ENCODE measurements at places on chromosomes 3 and 15.

GRCh38 chr15:39852250-39852649, 67.8 kb downstream of the GPR176 start:
- peak; percentile 62 for DNase-seq

DNA sequence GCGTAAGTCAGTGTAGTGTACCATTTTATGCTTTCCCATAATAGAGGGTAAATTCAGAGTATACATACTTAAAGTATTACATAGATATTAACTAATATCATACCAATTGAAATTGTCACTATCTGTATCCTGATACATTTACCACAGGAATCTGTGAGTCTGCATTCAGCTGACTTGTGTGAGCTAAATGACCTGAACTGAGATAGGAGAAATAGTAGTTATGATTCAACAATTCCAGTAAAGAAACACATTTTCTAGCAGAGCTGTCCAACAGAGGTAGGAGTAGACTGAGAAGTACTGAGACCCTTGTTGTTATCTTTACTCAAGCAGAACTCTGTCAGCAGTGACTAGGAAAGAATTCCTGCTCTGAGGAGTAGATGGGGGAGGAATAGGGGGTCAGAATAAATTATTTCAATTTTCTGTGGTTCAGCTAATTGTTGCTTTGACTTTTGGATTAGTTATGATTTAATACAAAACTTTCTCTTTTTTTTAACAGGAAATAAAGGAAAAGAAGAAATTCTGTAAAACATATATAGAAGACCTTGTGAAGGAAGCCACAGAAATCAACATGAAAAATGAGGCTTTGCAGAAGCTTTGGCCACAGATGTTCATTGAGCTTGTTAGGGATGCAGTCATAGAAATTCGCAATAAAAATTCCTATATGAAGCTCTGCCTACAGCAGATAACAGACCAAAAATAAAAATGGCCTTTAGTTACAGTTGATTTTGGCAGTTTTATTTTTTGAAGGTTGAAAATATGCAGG, 66.2 kb upstream of the THSD4 start:
- no peak for DNase-seq

- DNase-seq, result no peak
Measured at GRCh38 chr3:13851997-13852637, 27.8 kb downstream of the WNT7A start.

- DNase-seq, result peak; percentile 100
Measured at GRCh38 chr3:139302084-139302800, 41.6 kb upstream of the MRPS22 start.

GRCh38 chr15:68609629-68610028, 30.8 kb downstream of the CORO2B start:
- no peak for DNase-seq

DNA sequence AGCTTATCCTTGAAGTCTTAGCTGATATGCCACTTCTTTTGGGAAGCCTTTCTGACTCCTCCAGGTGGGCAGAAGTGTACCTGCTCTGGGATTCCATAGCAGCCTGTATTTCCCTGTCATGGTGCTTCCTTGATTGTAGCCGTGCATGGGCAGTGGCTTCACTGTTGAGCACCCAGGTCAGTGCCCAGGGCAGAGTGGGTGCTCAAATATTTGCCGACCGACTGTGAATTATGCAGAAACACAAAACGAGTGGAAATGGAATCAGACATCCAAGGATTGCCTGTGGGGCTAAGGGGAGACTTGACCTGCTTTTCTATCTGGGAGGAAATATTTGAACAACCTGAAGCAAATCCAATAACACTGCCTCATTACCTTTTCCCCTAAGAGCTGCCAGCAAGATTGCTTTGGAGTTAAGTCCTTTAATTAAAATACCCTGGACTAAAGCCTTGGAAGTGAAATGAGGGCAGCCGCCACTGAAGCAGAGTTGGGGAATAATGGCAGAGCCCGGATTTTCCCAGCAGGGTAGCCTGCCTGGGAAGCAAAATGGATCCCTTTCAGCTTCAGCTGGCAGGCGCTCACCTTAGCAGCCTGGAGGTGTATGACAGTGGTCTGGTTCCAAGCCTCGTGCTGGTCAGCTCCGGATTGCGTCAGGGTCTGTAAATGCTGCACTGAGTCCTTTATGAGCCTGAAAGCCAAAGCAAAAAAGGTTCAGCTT, 14.9 kb downstream of the ACOX2 start:
- no peak for DNase-seq

- peak; percentile 38 for DNase-seq
Measured at GRCh38 chr15:33031324-33031821, 163.1 kb downstream of the FMN1 start.

DNA sequence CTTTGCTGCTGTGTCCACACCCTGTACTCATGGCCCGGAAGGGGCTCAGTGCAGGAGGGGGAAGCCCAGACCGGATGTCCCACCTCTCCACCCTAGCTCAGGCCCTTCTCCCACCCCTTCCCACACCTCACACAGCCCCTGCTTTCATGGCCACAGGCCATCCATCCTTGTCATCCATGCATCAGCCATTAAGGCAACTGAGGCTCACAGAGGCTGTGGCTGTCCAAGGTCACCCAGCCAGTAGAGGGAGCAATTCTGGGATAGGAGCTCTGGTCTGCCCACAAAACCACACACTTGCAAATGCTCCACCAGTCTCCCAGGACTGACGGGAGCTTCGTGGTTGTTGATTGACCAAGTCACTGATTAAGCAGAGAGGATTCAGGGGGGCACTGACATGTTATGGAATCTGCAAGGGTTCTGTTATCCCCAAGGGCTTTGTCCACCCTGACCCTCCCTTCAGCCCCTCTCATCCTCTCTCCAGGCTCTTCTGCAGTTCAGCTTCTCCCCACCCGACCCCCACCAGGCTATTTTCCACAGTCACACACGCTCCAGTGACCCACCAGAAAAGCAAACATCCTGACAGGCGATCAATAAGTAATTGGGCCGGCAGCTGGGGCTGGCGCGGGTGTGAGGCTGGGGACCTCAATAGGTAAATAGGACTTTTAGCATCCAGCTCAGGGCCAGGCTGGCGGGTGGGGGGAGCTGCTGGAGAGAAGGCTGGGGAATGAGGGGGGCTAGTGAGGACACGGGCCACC, 15.1 kb downstream of the LINGO1 start:
- no peak for DNase-seq

DNA sequence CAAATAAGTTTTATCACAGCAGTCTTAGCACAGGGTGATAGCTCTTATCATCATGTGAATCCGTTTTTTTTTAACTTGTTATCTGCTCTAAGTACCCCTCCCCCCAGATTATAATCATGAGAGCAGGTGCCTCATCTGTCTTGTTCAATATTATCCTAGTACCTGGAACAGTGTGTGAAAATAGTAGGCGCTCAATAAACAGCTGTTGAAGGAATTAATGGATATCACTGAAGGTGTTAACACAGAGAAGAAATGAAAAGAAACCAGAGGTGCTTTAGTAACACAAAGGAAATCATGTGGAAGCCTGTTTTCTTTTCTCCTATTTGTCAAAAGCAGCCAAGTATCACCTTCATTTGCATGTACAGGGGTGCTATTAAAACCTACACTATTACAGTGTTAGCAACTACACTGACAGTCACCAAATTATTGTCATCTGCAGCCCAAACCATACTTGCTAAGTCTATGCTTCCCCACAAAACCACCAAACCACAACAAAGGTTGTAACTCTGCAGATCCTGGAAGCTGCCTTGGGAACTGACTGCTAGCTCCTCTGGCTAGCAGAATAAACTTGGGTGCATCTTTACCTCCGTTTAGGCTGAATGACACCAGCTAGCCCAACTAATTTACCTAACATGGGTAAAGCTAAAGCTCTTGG, 2.9 kb downstream of the XPC start:
- DNase-seq, result peak; percentile 28

- no peak for DNase-seq
Measured at GRCh38 chr15:99974246-99974645, 241.0 kb upstream of the LYSMD4 start.

DNA sequence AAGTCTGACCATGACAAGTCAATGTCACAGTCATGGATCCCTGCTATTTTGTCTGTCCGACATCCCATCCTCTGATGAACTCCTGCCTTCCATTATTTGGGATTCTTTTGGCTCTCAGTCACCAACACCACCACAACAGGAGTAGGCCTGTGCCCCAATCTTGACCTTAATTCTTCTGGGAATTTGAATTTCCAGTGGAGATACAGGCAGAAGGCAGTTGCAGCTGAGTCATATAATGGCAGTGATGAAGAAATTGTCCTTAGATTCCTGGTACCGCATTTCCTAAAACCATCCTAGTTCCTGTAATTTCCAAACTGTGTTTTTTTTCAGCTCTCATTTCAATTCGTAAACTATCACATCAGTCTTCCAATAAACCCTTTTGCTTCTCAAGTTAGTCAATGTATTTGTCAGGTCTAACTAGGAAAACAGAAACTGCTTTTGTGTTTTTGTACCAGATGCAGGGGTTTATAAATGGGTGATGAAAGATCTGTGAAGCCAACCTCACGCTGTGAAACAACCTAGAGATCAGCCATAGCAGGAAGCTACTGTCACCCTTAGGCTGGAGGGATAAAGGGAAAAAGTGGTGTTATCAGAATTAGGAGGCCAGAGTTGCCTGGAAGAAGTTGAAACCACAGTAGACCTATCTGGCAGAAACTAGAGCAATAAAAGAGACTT, 126.3 kb upstream of the TMEM108 start:
- DNase-seq, result no peak

- DNase-seq, result no peak
Measured at GRCh38 chr15:25862472-25863110, 536 bp downstream of the ATP10A start.

DNA sequence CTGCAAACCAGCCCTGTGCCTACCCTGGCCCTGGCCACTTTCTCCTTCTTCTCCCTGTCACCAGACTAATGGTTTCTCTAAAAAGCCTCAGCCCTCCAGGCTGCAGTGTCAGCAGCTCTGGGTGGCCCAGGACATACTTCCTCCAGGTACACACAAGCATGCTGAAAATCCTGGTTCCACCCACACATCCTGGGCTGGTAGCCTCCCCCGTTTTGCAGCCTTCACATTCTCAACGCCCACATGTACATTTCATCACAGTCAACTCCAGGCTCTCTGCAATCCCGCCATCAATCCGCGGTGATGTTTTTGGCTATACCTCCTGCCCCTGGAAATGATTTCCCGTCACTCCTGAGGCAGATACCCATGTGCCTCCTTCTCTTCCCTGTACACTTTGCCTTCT, 59.4 kb downstream of the MAGEF1 start:
- DNase-seq, result no peak

GRCh38 chr3:96776818-96777217, 37.6 kb upstream of the EPHA6 start:
- DNase-seq, result no peak

DNA sequence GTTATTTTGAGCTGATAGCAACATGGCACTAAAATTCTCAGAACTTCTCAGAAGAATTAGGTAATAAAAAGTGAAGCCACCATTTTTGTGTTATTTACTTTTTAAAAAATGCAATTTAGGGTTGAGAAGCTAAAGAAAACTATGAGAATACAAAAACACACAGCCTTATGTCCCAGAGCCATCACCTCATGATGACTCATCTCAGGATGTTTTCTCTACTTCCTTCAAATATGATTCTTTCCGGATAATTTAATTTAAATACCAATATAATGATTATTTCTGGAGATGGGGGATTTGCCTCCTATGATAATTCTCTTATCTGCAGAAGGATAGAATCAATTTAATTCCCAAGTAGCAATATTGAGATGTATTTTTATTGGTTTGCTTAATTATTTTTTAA, 105.6 kb upstream of the BFSP2 start:
- DNase-seq, result no peak

GRCh38 chr3:14210290-14210688, 31.7 kb downstream of the LSM3 start:
- DNase-seq, result no peak

GRCh38 chr3:31481697-31482096, 51.0 kb upstream of the STT3B start:
- DNase-seq, result no peak

DNA sequence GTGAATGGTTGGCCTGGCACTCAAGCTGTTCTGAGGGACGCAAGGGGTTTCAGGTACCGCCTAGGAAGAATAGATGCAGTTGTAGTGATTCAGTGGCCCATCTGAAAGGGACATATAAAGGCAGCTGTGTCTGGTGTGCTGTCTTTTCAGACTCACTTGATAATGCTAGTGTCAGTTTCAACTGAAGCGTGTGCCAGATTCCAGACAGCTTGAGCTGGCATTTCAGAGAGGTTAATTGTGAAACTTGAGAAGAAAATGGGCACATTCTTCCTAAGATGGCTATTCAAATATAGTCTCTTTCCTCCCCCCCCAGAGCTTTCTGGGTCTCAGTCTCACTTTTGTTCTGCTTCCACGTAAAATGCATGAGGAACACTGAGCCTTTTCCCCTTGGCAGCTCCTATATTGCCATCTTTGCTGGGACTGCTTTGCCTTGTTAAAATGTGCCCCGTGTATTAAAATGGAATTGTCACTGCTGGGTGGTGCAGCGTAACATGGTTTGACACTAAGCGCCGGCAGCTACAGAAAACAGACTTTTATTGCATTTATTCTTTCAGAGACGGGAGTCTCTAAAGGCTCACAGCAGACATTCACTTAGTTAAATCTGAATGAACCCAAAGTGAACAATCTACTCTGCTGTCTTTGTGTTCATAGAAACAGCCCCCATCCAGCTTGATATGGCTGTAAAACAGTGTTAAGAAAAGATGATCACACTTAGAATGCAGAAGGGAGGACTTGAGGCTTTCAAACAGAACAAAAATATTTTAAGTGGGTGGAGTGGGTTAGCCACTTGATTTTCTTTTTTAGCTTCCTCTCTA, 478.7 kb downstream of the RBMS3 start:
- no peak for DNase-seq

DNA sequence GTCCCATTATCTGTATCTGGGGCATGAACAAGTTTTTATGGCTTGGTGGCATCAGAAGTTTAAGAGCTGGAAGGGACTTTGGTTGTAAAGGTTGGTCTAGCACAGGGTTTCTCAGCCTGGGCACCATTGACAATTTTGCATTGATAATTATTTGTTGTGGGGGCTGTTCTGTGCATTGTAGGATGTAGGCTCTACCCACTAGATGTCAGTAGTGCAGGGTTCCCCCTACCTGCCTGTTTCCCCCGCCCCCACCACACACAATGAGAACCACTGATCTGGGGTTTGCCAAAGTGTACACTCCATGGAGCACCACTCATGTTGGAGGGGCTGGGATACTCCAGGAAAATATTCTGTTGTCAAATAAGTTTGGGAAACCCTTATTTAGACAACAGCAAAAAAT, 42.7 kb downstream of the PLCL2 start:
- no peak for DNase-seq

- DNase-seq, result no peak
Measured at GRCh38 chr3:127061641-127062040, 78.7 kb downstream of the PLXNA1 start.

DNA sequence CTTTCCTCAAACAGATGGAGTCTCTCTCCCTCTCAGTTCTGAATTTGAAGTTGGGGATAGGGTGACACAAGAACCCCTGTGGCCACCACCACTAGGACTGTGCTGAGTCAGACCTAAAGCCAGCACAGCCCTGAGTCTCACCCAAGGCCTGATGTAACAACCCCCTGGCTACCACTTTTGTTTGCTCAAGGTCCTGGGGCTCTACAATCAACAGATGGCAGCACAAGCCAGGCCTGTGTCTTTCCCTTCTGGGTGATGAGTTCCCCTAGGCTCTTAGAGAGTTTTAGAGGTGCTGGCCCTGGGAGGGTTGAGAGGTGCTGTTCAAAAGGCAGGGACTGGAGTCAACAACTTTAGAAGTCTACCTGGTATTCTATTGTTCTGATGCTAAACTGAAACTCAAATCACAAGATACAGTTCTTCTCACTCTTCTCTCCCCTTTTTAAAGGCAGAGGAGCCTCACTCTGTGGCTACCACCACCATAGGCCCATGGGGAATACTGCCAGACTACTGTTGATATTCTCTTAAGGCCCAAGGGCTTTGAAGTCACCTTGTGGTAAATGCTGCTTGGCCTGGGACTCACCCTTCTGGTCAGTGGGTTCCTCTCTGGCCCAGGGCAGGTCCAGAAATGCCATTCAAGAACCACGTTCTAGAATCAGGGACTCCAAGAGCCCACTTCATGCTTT, 6.5 kb downstream of the OR5K4 start:
- no peak for DNase-seq

Measured in GM04504 (cell line).